LoVo (cell line): ENCODE measurements at places on chromosomes 5 and 9.

DNA sequence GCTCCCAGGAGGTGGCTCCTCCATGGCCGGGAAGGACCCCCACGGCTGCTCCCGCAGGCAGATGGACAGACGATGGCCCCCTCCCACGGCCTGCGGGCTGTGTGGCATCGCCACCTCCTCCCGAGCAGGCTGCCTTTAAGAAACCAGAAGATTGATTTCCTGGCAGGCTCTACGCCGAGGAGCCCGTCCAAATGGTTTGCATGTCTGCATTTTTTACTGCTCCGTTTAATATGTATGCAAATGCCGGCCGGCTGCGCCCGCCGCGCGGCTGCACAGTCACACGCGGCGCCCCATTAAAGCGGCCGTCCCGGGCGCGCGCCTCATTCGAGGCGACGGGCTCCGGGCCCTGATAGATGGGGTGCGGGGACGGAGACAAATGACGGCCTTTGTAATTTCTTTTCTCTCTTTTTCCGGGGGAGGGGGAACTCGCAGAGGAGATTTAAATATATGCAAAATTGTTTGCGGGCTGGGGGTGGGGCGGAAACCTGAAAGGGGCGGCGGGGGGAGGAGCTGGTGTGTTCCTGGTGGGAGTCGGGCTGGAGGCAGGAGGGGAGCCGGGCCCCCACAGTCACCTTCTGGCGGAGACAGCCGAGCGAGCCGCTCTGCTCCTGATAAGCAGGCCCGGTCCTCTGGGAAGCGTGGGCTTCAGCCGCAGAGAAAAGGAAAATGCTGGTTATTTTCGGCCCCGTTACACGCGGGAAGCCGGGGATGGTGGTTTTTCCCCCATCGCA lies 158.7 kb upstream of the IER5L start:
- DNase-seq = no peak

DNA sequence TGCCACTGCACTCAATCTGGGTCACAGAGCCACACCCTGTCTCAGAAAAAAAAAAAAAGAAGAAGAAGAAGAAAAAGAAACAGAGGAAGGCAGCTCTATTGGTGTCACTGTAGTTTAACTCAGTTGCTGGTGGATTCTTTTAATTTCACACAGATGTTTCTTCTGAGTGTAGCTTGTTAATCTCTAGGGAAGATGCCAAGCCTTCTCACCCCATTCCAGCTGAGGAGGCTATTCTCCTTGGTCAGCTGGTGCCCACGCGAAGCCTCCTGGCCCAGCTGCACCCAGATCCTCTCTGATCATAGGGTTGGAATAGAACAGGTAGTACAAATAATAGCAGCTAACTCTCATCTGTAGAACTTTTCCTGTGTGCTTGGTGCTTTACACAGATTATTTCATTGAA lies 113.8 kb upstream of the SPRY4 start:
- no peak for DNase-seq

GRCh38 chr5:159786901-159787691 lies 129.2 kb upstream of the ADRA1B start:
- no peak for DNase-seq

- no peak for DNase-seq
Observed at GRCh38 chr9:73006986-73007385, 54.1 kb upstream of the ALDH1A1 start.

DNA sequence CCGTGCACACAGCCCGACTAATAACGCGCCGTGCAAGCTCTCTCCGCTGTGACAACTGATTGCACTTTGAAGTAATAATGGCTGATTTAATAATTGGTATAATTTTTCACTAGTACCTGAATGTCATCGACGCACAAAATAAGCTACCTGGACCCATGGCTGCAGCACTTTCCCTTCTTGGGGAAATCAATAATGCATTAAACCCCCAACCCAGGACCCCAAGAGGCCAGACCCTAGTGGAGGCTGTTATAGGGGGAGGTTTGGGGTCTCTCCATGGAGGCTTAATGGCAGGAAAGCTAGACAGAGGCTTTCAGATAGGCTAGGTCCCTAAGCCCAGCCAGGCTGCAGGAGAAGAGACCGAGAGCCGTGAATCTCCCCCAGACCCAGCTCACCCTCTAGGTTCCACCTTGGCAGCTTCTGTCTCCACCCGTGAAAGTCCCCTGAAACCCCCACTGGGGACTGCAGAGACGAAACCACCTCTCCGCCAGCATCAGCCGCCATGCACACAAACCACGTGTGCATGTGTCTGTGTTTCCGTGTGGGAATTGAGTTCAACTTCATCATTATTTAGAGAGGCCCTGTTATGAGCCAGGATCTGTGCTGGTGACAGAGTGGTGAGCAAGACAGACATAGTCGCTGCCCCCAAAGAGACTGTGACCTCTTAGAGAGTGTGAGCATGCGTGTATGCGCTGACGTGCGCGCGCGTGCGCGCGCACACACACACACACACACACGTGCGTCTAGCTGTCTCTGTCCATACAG lies 168.6 kb upstream of the MVB12B start:
- DNase-seq = no peak

- DNase-seq = no peak
Observed at GRCh38 chr9:134707031-134707680, 65.6 kb downstream of the COL5A1 start.
